ENCODE measurements at places on chromosomes 11 and 22. TPM values are rescaled to one million over a fixed set of nuclear protein-coding genes. Genes with fewer than 3 reads are reported as not detected.

DNA sequence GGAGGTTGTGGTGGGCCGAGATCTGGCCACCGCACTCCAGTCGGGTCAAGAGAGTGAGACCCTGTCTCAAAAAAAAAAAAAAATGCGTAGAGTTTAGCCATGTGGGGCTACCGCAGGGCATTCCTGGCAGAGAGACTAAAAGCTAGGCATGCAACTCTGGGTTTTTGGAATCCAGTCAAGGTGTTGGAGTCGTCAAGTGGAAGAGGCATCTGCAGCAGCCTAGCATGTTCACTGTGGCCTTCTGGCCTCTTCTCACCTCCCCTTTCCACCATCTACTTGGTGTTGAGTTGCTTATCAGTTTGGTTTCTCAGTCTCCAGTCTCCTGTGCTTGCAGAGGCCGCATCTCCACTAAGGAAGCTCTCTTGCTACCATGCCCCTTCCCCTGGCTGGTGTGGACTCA lies 572.5 kb downstream of the NTM start:
- DNase-seq: no peak

- DNase-seq: no peak
These were observed 40.3 kb upstream of the ATXN10 start for GRCh38 chr22:45631140-45631840.

GRCh38 chr11:130474637-130475400 lies 26.4 kb downstream of the ADAMTS15 start:
- DNase-seq: no peak

- DNase-seq: no peak
These were observed 145.3 kb downstream of the NCAM1 start for GRCh38 chr11:113106507-113106906.

GRCh38 chr11:67504005-67504949 lies 886 bp downstream of the PITPNM1 start:
- no peak for DNase-seq

GRCh38 chr22:38824585-38824984 lies 19.2 kb downstream of the NPTXR start:
- peak; percentile 44 for DNase-seq

GRCh38 chr22:46537225-46537945 lies at the start of gene CELSR1:
CELSR1 (minus strand) TSS chr22:46537620; CDS start chr22:46537170, 450 bp downstream.
- peak; percentile 50 for DNase-seq

GRCh38 chr22:43404673-43405385 lies 7.0 kb upstream of the MPPED1 start:
- peak; percentile 93 for DNase-seq

DNA sequence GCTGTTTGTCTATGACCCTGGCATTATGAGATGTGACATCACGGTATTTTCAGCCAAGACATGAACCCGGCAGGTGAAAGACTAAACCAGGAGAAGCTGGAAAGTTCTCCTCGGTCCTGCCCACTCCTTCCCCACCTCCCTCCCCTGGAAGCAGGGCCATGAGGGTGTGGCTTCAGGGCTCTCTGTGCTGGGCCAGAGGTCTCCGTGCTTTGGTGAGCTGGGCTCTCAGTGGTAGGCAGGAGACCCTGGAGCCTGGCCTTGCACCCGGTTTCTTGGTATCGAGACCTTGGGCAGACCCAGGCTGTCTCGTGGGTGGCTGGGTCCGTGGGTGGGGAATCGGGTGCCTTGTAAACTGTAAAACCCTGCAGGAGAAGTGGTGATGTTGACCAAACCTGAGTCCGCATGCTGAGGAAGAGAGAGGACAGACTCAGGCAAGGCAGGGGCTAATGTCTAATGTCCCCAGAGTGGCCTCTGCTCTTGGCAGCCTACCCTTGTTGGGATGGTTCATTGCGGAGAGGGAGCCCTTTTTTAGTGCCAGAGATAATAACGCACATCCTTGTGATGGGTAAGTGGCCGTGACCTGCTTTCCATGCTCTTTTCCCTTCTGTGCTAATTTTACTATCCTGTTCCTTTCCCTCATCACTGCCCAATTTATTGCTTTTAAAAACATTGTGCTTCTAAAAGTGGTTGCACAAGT lies 48.6 kb upstream of the PARVG start:
- no peak for DNase-seq

GRCh38 chr11:808427-809286 lies 1.1 kb upstream of the RPLP2 start:
- no peak for DNase-seq

Gene SHANK2
- 8.1 TPM for total RNA-seq

DNA sequence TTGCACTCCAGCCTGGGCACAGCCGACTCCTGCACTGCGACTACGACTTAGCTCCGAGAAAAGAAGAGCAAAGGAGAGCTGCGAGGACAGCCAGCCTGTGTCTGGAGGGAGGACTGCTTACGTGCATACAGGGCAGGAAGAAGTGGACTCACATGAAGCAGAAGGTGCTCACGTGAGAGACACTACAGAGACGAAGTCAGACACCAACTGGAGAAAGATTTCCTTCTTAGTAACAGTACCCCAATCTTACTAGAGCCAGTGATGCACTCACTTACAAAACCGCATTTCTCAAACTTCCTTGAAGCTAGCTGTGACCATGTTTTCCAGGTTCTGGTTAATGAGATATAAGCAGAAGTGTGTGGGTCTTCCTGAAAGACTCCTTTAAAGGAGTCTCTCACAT lies 67.7 kb downstream of the MICAL3 start:
- no peak for DNase-seq

Gene CHADL
- total RNA-seq: 1.6 TPM

DNA sequence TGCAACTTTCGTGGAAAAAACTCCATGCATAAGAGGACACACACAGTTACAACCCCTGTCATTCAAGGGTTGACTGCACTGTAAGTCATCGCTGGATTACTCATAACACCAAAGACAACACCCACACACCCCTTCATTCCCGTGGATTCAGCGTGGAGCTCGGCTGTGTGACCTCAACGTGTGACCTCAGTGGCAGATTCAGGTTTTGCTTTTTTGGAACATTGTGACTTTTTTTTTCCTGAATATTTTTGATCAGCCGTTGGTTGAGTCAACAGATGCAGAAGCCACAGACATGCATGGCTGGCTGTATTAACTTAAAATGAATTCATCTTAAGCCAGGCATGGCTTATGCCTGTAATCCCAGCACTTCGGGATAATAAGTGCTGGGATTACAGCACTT lies 19.7 kb upstream of the MUC5AC start:
- peak; percentile 46 for DNase-seq

GRCh38 chr11:88402192-88402715 lies 64.7 kb upstream of the CTSC start:
- DNase-seq: peak; percentile 86

DNA sequence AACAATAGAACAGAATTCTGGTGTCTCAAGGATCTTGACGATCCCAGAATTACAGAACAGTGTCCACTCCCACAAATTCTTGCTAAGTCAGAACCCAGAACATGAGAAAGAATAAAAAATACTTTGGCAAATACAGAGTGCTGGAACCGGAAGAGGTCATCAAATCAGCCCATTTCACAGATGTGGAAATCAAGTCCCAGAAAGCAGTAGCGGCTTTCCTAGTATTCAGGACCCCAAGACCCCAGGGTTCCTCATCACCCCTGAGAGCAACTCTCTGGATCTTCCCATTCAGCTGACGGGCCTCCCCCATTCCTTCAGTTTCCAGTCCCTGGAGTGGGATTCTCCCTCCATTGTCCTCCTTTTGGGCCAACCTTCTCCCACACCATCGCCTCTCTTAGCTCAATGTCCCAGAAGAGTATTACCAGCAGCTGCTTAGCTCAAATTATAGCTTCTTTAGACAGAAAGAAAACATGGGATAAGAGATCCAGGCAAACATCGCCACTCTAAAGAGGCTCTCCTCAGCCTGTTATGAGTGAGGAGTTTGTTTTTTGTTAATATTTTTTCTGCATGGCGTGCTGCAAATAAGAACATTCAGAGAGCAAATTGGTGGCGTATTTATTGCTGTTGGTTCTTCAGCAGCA lies 268.3 kb downstream of the MN1 start:
- DNase-seq: no peak

GRCh38 chr11:44264761-44265160 lies 45.2 kb downstream of the ALX4 start:
- DNase-seq: no peak

GRCh38 chr11:47524291-47524874 lies 28.5 kb downstream of the CELF1 start:
- peak; percentile 43 for DNase-seq

- no peak for DNase-seq
These were observed 347.5 kb downstream of the DCDC1 start for GRCh38 chr11:31022080-31022479.

- no peak for DNase-seq
These were observed 118.8 kb upstream of the BLID start for GRCh38 chr11:122234780-122235179.

DNA sequence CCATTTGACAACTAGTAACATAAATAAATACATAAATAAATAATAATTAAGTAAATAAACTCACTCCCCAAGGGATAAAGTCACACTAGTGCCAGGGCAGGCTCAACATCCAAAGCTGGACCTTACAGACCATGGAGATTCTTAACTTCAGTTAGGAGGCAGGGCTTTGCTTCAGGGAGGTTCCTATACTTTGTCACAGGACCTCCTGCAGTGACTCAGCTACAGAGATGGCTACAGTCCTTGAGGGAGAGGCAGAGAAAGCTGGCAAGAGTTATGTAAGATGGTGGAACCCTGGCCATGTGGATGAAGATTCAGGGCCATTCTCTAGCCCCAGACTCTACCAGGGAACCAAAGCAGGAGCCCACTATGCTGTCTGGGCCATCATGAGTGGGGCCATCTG lies 74.1 kb upstream of the CADM1 start:
- DNase-seq: no peak

DNA sequence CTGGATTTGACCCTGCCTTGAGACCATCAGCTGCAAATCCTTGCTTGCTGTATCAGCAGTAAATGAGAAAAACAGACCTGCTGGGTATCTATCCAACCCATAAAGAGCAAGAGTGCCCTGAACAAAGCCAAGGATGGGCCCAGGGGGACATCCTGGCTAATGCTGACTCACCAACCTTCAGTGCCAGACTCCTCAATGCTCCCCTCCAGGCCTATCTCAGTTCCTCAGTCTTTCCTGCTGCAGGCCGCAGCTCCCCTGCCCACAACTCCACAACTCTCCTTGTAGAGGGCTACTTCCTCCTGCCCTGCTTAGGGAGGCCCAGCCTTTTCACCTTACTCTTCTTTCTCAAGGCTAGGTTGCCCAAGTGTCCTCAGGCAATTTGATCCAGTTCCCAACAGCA lies 2.6 kb downstream of the LAMTOR1 start:
- DNase-seq: no peak

DNA sequence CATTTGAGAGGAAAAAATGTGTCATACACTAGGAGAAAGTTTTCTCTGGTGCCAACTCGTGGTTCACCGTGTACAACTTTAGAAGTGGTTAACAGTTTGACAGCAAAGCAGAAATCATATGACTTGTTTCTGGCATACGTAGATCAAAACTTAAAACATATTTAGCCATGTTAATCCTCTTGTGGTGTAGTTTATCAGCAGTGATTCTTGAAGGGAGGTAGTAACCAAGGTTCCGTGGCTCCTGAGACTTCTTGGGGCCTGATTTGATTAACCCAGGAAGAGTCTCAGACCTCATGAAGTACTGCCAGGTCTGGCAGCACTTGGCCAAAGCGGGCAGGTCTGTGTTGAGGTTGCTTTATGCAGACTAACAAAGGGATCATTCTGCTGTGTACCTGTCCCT lies 40.5 kb downstream of the SREBF2 start:
- no peak for DNase-seq

- DNase-seq: no peak
These were observed 29.3 kb downstream of the RTN3 start for GRCh38 chr11:63710476-63711217.

DNA sequence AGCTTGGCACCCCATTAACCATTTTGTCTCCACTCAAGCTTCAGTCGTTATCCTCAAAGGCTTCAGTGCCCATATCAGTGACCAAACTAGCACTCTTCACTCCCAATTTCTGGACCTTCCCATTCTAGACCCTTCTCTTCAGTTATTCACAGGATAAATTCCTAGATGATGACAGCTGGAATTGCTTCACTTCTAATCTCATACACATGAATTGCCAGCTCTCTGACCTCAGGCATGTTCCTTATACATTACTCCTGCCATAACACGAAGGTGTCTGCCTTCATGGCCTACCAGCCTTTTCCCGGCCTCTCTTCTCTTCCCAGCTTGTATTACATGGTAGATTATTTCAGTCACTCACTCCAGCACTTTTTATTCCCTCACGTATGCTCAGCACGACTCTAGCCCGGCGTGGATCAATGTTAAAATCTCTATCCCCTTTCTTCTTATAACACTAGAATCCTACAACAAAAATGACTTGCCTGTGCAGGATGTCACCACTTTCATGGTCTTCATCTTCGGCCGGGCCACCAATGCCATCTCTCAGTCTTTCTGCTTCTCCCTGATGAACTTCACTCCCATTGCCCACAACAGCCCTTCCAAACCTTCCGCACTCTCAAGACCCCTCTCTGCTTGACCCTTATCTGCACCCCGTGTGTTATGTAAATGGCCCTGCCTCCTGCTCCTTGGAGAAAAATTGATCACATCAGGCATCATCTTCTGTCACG lies 36.9 kb downstream of the EIF3F start:
- peak; percentile 67 for DNase-seq

Gene WT1
- not detected for total RNA-seq

DNA sequence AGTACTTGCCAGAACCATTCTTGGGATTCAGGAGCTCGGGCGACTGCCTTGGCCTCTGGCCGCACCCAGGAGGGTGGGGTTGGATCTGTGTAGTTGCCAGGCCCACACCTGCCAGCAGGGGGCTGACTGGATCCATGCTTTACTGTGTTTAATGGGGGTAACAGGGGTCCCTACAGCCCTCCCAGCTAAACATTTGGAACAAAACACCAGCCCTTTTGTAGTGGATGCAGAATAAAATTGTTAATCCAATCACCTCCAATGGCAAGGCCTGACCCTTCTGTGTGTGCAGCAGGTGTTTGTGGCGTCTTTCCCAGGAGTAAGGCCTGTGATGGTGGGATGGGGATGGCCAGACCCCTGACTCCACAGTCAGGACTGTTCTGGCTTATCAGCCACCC lies 22.5 kb downstream of the SUN2 start:
- DNase-seq: peak; percentile 13

DNA sequence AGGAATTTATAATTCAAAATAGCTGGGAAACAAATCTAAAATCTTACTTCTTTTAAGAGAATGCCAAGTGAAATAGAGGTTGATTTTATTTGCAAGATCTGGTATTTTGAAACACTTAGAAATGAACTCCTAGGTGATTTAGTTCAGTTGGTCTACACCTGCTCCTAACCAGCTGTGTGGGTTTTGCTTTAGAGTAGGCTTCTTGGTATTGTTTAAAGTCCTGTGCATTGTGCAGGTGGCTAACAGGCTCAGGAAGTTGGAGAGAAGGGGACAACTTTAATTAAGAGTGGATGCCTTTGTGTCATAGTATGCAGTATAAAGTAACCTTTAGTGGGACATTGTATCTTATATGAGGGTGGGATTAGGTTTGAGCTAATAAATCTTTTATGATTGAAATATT lies 4.1 kb upstream of the RAG2 start:
- DNase-seq: no peak

- peak; percentile 42 for DNase-seq
These were observed 8.3 kb downstream of the FXYD2 start for GRCh38 chr11:117816151-117816741.

Gene SLC25A18
- total RNA-seq: not detected

Gene STT3A
- 167 TPM for total RNA-seq
